ENCODE measurements at places on chromosomes 12 and 14.
A peak's percentile ranks its signal among the peaks of the same experiment; 100 is the strongest.

- no peak for DNase-seq
Measured at GRCh38 chr12:12784116-12784515, 1.3 kb upstream of the APOLD1 start.

DNA sequence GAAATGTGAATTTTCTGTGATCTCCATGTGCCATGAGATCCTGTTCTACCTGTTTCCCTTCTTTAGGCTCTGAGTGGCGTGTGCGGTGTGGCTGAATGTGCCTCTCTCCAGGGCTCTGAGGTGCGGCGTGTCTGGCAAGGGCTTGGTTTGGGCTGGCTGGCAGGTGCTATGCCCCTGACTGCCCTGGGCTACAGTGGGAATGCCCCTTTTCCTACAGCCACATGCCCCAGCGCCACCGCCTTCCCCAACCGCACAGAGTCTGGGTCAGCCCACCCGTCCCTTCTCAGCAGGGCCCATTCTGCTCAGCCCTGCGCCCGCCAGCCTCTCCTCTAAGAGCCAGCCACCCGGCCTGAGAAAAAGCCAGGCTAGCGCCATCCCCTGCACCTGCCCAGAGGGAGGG lies 24.7 kb downstream of the BTBD6 start:
- no peak for DNase-seq

DNA sequence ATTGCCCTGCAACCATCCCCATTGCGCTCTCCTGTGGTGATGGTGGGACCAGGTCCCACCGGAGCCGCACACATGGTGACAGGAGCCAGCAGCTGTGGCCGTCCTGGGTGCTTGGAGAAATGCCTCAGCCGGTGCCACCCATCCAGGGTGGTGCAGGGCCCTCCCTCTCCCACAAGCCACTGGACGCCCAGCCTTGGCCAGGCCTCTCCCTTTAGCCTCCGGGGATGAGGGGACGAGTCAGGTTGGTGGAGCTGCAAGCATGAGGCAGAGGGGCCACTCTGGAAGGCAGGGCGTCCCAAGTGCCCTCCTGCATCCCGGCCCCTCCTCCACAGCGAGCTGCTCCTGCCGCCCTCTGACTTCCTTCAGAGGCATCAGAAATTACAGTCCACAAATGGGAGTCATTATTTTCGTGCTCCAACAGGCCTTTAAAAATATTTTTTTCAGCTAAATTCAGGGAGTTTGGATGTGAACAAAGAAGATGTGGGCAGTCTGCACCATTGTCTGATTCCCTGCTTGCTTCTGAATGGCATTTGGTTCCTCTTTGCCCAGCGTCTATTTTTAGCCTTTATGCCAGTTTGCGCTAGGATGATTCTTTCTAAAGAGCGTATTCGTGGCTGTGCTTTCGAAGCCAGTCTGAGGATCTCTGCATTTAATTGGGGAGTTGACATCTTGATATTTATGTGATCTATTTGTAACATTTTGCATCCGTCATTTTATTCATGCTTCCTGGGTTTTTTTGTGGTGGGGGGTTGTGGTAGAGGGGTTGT lies 189.4 kb downstream of the ADGRD1 start:
- DNase-seq: no peak

GRCh38 chr12:6539707-6540134 lies 5.4 kb downstream of the GAPDH start:
- DNase-seq: no peak

DNA sequence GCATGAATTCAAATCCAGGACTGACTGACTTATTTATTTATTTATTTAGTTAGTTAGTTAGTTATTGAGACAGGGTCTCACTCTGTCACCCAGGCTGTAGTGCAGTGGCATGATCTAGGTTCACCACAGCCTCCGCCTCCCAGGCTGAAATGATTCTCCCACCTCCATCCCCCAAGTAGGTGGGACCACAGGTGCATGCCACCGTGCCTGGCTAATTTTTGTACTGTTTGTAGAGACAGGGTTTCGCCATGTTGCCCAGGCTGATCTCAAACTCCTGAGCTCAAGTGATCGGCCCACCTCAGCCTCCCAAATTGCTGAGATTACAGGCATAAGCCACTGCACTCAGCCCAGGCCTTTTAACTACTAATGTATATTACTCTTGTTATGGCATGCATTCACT lies 36.0 kb downstream of the BTG1 start:
- no peak for DNase-seq

GRCh38 chr12:74646831-74647230 lies 109.2 kb downstream of the ATXN7L3B start:
- peak; percentile 31 for DNase-seq

DNA sequence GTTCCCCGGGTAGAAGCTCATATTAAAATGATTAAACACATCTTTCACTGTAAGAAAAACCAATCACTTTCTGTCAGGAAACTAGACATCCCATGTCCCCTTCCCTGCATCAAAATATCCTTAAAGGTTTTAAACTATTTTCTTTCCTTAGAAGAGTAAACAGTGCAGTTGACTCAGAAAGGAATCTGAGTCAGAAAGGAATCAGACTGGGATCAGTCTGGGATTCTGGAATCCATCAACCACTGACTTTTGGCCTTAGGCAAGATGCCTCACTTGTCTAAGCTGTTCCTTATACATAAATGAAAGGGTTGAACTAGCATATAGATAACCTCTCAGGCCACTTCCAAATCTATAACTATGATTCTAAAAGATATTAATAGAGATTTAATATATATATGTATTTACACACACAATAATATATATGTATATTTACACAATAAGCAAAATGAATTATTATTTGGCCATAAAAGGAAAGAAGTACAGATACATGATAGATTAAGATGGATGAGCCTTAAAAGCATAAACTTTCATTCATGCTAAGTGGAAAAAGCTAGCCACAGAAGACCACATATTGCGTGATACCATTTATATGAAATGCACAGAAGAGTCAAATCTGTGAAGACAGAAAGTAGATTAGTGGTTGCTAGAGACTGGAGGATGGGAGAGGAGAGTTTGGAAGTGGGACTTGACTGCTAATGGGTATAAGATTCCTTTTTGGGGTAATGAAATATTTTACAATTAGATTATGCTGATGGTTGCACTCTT lies 114.4 kb downstream of the SLC38A1 start:
- no peak for DNase-seq

DNA sequence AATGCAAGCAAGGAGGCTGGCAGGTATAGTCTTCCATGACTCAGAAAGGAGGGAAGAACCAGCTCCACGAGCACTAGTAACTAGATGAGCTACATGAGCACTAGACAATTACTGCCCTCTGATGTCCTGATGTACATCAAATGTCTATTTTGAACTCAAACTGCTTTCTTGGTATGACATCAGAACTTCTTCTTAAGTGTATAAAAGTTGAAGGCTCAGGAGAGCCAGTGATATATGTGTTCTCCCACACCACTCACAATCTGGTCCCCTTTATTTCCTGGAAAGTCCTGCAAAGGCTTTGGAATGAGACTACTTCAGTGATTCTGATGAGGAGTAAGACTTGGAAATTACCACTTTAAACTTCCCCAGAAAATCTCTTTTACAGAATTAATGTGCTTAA lies 18.5 kb upstream of the DHRS7 start:
- DNase-seq: no peak

DNA sequence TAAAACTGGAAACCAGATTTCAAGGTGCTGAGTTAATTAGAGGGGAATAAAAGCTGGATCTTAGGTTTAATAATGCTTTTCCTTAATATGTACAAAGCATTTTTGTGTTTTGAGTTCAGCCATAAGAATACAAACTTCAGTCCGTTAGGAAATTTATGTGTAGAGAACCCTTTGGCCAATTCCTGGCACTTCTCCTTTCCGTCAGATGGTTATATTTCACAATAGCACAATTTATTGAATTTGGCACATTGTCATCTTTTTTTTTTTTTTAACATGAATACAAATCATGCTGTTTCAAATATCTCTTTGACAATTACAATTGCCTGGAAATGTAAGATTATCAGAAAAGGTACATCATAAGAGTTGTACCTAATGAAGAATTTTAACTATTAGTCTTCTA lies 56.2 kb upstream of the DDHD1 start:
- no peak for DNase-seq

DNA sequence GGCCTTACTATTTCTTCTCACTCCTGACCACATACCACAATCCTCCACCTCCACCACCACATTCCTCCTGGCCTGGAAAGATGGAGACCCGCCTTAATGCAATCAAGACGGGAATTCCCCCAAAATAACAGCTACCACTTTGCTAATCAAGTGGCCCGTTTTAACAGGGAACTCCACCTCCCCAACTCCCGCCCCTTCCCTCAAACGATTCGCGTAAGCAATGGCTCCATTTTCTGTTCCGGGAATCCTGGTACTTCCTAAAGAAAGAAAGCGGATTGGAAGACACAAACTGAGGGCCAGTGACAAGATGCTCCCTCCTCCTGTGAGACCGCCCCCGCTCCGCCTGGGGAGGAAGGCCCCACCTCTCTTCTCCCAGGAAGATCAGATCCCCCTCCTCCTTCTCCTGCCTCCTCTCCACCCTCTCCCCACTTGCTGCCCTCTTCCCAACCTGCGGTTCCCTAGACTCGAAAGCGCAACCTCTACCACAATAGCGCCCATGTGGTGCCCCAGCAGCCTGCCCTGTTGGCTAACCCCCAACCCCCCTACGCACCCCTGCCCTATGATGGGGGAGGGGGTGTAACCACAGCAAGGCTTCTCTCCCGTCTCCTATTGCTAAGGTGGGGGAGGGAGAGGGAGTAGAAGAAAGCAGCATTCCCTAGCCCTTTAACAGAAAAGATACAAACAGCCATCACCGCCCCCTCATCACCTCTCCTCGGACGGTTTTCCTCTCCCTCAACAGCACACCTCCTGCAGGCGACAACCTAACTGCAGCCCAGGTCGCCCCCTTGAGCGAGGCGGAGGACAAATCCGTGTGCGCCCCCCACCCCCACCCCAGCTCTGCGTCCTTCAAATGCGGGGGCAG lies 777 bp downstream of the ARF3 start:
- DNase-seq: peak; percentile 86

DNA sequence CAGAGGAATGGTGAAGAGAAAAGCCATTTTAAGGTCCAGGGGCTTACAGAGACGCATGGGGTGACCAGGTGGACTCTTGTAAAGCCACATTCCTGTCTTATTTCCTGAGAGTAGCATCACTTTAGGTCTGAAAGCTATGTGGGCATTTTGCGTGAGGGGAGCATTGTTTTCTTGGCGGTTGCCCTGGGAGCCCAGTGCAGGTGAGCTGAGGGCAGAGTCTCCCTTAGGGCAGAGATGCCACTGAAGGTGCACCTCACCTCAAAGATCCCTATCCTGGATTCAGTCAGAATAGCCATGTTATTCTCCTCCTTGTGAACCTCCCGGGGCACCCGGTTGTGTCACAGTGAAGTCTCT lies 12.4 kb downstream of the GLRX5 start:
- no peak for DNase-seq

DNA sequence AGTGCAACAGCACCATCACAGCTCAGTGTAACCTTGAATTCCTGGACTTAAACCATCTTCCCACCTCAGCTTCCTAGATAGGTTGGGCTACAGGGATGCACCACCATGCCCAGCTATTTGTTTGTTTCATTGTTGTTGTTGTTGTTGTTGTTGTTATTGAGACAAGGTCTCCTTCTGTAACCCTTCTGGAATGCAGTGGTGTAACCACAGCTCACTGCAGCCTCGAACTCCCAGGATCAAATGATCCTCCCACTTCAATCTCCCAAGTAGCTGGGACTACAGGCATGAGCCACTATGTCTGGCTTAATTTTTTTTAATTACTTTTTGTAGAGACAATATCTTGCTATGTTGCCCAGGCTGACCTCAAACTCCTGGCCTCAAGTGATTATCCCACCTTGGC lies 1.2 kb upstream of the NEMP1 start:
- no peak for DNase-seq

DNA sequence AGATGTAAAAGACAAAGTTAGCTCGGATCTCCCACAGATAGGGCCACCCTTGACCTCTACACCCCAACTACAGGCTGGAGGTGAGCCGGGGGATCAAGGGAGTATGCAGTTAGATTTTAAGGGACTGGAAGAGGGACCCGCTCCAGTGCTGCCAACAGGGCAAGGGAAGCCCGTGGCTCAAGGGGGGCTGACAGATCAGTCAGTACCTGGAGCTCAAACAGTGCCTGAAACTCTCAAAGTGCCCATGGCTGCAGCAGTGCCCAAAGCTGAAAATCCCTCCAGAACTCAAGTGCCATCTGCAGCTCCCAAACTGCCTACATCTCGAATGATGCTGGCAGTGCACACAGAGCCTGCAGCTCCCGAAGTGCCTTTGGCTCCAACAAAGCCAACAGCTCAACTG lies 10.4 kb downstream of the NYNRIN start:
- DNase-seq: no peak

GRCh38 chr12:109734219-109735000 lies 20.8 kb downstream of the FAM222A start:
- DNase-seq: no peak

DNA sequence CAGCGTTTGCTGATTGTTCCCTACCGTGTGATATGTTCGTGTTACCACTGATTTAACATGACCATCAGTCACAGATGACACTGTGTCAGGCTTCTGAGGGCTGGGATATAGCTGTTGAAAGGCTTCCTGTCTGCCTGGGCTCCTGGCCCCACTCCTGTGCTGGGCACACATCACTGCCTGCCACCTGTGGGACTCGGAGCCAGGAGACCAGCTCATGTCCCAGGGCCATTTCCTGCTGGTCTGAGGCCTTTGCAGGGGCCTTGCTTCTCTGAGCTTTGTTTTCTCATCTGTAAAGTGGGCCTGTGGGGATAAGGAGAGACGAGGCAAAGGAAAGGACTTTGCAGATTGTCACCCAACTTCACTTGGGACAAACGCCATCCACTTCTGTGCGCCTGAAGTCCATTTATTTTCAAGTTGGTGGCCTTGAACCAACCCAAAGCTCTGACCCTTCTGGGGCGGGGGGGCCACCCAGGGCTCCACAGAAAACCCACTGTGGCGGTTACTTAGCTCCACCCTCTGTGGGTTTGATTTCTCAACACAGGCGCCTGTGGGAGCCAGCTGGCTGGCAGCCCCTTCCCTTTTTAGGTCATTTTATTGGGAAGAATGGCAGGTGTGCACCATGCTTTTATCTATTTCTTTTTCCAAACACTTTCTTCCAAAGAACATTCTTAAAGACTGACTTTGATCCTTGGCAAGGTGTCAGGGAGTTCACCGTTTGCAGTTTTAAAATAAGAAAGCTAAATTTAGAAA lies 54.1 kb downstream of the BEGAIN start:
- no peak for DNase-seq

GRCh38 chr14:55129428-55130195 lies 560 bp downstream of the LGALS3 start:
- peak; percentile 62 for DNase-seq

DNA sequence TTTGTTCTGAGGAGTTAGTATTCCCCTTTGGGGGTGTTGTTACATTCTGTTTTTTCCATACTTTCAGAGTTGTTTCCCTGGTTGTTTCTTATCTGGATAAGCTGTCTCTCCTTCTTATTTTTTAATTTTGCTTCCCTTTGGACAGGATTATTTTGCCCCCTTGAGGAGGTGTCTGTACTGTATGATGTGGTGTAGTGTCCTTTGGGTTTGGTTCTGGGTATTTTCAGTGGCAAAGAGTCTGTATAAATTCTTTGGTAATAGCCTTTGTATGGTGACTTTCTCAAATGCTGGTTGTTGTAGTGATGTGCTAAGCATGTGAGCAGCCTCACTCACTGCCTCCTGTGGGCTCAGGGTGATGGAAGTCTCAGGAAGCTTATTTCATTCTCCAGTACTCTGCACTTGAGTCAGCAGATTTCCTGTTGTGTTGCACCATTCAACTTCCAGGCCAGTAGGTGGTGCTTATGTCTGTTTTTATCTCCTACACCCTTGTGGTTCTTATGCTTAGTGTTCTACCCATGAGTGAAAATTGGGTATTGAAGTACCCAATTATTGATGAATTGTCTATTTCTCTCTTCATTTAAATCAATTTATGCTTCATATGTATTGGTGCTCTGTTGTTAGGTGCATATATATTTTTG lies 103.3 kb upstream of the PMCH start:
- peak; percentile 1 for DNase-seq
